ENCODE measurements at places on chromosomes 3 and 15. TPM values are rescaled to one million over a fixed set of nuclear protein-coding genes. Genes with fewer than 3 reads are reported as not detected.

ZNF80 gene
- 1.00 TPM for total RNA-seq

PRR20G gene
- not detected for total RNA-seq

RYR3 gene
- not detected for total RNA-seq

VGLL3 gene
- not detected for total RNA-seq

A4GNT gene
- total RNA-seq: not detected

CISH gene
- 386 TPM for total RNA-seq

SLC15A2 gene
- 10.8 TPM for total RNA-seq

ZMYND10 gene
- 3.6 TPM for total RNA-seq

ALG1L2 gene
- total RNA-seq: not detected

MRAS gene
- total RNA-seq: not detected

EXD1 gene
- total RNA-seq: not detected

COL7A1 gene
- total RNA-seq: 1.1 TPM

CRYGS gene
- total RNA-seq: 5.4 TPM

IRAK2 gene
- 1.5 TPM for total RNA-seq

RTP1 gene
- not detected for total RNA-seq

ASB14 gene
- not detected for total RNA-seq

ACVR2B gene
- total RNA-seq: 7.3 TPM

PROK2 gene
- 0.66 TPM for total RNA-seq

HDC gene
- 0.32 TPM for total RNA-seq

All from T-helper 2 cell treated with Interferon-gamma antibody and Interleukin-4, amounts not matched to agents 100 ng/mL and 5 ng/mL, for 36 hours (primary cell).